Activated naive CD4-positive, alpha-beta T cell treated with anti-CD3 and anti-CD28 coated beads for 36 hours (primary cell): ENCODE measurements at places on chromosomes 16 and 17. TPM values are rescaled to one million over a fixed set of nuclear protein-coding genes. Genes with fewer than 3 reads are reported as not detected.

DNA sequence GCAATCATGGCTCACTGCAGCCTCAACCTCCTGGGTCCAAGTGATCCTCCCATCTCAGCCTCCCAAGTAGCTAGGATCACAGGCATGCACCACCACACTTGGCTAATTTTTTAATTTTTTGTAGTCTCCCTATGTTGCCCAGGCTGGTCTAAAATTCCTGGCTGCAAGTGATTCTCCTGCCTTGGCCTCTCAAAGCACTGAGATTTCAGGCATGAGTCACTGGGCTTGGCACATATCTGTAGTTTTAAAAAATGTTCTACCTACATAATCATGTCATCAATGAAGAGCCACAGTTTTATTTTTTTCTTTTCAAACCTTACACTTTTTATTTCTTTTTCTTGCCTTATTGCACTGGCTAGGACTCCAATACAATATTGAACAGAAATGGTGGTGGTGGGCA, 33.1 kb upstream of the COL1A1 start:
- no peak overlapping the region for H3K27ac ChIP-seq
- no peaks in the 10 kb centered on the region for H3K36me3 ChIP-seq
- DNase-seq, result no peak
- H3K4me1 ChIP-seq, result no peaks in the 10 kb centered on the region
- H3K4me3 ChIP-seq, result no peak overlapping the region

TRIM47 gene
- total RNA-seq, result 9.6 TPM

GRCh38 chr17:40283662-40284061, 4.0 kb upstream of the CDC6 start:
- peaks cover 9% of the 10 kb centered on the region for H3K36me3 ChIP-seq
- no peak for DNase-seq
- peaks cover 35% of the 10 kb centered on the region for H3K4me1 ChIP-seq
- no peaks in the 10 kb centered on the region for H3K27me3 ChIP-seq
- H3K27ac ChIP-seq, result peak overlapping the region; percentile 88

DNA sequence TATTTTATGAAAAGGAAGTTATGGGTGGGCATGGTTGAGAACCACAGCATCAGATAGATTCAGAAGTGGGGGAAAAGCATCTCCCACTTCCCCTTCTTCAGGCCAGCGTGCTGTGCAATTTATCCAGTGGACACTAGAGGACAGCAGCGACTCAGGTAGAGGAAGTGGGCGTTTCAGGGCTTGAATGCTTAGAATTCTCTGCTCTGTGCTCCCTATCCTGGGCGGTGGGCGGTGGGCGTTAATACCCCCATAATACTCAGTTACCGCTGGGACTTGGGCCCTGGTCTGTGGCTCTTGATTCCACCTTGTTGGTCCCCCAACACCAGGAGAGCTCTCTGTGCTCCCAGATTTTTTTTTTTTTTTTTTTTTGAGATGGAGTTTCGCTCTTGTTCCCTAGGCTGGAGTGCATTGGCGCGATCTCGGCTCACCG, 3.7 kb upstream of the LYZL6 start:
- no peaks in the 10 kb centered on the region for H3K36me3 ChIP-seq
- H3K4me3 ChIP-seq, result no peak overlapping the region
- DNase-seq, result peak; percentile 72
- no peaks in the 10 kb centered on the region for H3K4me1 ChIP-seq
- no peak overlapping the region for H3K27ac ChIP-seq

DNA sequence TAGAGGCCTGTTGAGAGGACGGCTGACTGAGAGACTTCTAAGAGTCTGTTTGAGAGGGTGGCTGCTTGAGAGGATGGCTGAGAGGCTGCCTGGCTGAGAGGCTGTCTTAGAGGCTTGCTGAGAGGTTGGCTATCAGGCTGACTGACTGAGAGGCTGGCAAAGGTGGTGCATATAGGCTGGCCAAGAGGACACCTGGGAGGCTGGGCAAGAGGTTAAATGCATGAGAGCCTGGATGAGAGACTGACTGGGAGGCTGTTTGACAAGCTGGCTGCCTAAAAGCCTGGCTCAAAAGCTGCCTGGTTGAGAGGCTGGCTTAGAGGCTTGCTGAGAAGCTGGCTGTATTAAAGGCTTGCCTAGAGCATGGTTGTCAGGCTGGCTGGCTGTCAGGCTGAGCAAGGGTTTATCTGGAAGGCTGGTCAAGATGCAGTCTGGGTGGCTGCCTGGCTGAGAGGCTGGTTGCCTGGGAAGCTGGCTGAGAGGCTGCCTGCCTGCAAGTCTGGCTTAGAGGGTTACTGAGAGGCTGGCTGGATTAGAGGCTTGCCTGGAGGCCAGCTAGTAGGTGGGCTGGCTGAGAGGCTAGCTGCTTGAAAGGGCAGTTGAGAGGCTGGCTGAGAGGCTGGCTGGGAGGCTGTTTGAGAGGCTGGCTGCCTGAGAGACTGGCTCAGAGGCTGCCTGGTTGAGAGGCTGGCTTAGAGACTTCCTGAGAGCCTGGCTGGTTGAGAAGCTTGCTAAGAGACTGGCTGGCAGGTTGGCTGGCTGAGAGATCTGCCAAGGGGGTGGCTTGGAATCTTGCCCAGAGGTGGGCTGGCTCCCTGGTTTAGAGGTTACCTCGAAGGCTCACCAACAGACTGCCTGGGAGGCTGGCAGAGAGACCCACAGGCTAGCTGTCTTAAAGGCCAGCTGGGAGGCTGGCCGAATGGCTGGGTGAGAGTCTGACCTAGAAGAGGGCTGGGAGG, 38.3 kb upstream of the ACSM2B start:
- H3K27me3 ChIP-seq, result peaks cover 11% of the 10 kb centered on the region
- no peaks in the 10 kb centered on the region for H3K36me3 ChIP-seq
- no peak overlapping the region for H3K27ac ChIP-seq
- no peak overlapping the region for H3K4me3 ChIP-seq
- no peak for DNase-seq
- no peaks in the 10 kb centered on the region for H3K4me1 ChIP-seq

GRCh38 chr16:69123910-69124309, 8.5 kb downstream of the CHTF8 start:
- H3K27ac ChIP-seq, result no peak overlapping the region
- peaks cover 20% of the 10 kb centered on the region for H3K36me3 ChIP-seq
- H3K4me3 ChIP-seq, result no peak overlapping the region
- peaks cover 18% of the 10 kb centered on the region for H3K4me1 ChIP-seq

BEAN1 gene
- total RNA-seq, result not detected

DNA sequence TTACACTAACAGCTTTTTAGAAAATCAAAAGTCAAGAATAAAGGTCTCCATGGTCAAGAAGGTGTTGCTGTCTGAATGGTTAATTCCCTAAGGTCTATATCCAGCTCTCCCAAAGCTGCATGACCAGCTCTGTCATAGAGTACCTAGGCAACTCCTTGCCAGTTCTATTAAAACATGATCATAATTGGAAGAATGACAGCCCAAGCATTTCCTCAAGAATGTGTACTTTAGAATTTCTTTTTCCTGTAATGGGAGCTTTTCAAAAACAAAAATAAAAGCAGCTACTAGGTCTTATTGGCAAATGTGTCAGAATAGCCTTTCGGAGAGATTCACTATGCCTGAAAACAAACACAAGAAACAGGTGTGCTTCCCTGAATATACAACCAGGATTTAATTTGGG, 7.9 kb downstream of the SPOP start:
- DNase-seq, result no peak
- no peaks in the 10 kb centered on the region for H3K27me3 ChIP-seq
- no peak overlapping the region for H3K27ac ChIP-seq
- H3K36me3 ChIP-seq, result peaks cover 13% of the 10 kb centered on the region
- H3K4me3 ChIP-seq, result no peak overlapping the region

- peak overlapping the region; percentile 97 for H3K27ac ChIP-seq
- peaks cover 33% of the 10 kb centered on the region for H3K36me3 ChIP-seq
- H3K4me3 ChIP-seq, result peak overlapping the region; percentile 96
These were observed 1.1 kb downstream of the PHF12 start for GRCh38 chr17:28950017-28950751.

- H3K4me1 ChIP-seq, result no peaks in the 10 kb centered on the region
- H3K4me3 ChIP-seq, result no peak overlapping the region
- H3K36me3 ChIP-seq, result no peaks in the 10 kb centered on the region
These were observed 69.9 kb upstream of the CNTNAP4 start for GRCh38 chr16:76207270-76207669.

- H3K4me3 ChIP-seq, result no peak overlapping the region
- no peaks in the 10 kb centered on the region for H3K27me3 ChIP-seq
- H3K36me3 ChIP-seq, result no peaks in the 10 kb centered on the region
- DNase-seq, result no peak
These were observed 11.9 kb downstream of the C16orf86 start for GRCh38 chr16:67678354-67679023.

DNA sequence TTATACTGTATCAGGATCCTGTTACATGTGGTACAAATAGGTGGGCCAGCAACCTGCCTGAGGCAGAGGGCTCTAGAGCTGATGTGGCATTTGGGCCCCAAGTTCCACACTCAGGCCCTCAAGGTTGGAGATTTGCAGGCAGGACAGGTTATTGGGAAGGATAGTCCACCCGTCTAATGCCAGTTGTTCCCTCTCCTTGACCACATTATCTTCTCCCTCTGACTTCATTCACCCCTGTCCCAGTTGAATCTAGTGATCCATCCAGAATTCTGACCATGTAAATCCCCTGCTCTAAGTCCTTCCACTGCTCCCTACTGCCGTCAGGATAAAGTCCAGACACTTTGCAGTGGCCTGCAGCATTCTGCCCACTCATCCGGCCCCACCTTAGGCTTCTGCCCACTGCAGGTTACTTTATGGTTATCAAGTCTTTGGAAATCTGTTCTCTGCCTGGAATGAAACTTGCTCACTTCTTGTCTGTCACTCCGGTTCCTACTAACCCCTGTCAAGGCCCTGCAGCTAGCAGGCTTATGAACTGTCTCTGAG, 1.9 kb upstream of the NFATC3 start:
- H3K27ac ChIP-seq, result peak overlapping the region; percentile 95
- H3K4me1 ChIP-seq, result peaks cover 70% of the 10 kb centered on the region
- DNase-seq, result no peak
- H3K36me3 ChIP-seq, result peaks cover 9% of the 10 kb centered on the region
- H3K4me3 ChIP-seq, result no peak overlapping the region

DNA sequence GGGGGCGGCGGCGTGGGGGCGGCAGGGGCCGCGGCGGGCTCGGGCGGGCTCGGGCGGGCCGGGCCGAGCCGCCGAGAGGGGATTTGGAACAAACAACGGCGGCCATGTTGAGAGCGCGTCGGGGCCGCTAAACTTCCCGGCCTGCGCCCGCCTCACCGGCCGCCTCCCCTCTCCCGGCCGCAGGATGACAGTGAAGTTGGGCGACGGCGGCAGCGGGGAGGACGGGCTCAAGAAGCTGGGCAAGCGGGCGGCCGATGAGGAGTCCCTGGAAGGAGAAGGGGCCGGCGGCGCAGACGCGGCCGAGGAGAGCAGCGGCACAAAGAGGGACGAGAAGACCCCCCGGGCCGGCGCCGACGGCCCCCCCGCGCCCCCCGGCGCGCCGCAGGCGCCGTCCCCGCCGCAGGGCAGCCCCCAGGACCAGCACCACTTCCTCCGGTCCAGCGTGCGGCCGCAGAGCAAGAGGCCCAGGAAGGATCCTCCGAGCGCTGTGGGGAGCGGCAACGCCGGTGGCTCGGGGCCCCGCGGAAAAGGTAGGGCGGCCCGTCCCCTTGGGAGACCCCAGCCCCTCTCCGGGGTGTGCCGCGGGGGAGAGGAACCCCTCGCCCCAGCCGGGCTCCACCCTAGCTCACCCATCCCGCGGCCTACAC, 2.4 kb downstream of the CRAMP1 start:
- peak overlapping the region; percentile 76 for H3K4me3 ChIP-seq
- H3K4me1 ChIP-seq, result peaks cover 36% of the 10 kb centered on the region
- peak; percentile 33 for DNase-seq
- H3K27ac ChIP-seq, result no peak overlapping the region
- peaks cover 25% of the 10 kb centered on the region for H3K36me3 ChIP-seq

CA10 gene
- total RNA-seq, result not detected

WSCD1 gene
- 1.0 TPM for total RNA-seq

DNA sequence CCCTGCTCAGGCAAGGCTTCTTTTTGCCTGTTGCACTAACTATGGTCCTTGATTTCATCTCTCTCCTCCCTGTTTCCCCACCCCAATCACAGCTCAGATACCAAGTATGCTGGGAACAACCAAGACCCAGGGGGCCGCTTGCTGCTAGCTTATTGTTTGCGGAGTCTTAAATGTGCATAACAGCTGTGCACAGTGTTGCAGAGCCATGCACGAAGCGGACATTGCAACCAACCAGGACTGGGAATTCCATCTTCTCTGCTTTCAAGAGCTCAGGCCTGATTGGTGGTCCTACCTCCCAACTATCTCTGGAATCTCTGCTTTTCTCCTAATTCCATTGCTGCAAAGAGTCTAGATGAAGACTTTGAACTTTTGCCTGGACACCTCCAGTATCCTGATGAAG, 281.3 kb upstream of the TNRC6C start:
- H3K4me3 ChIP-seq, result no peak overlapping the region
- H3K36me3 ChIP-seq, result peaks cover 3% of the 10 kb centered on the region
- no peaks in the 10 kb centered on the region for H3K27me3 ChIP-seq
- no peaks in the 10 kb centered on the region for H3K4me1 ChIP-seq
- H3K27ac ChIP-seq, result no peak overlapping the region

DNA sequence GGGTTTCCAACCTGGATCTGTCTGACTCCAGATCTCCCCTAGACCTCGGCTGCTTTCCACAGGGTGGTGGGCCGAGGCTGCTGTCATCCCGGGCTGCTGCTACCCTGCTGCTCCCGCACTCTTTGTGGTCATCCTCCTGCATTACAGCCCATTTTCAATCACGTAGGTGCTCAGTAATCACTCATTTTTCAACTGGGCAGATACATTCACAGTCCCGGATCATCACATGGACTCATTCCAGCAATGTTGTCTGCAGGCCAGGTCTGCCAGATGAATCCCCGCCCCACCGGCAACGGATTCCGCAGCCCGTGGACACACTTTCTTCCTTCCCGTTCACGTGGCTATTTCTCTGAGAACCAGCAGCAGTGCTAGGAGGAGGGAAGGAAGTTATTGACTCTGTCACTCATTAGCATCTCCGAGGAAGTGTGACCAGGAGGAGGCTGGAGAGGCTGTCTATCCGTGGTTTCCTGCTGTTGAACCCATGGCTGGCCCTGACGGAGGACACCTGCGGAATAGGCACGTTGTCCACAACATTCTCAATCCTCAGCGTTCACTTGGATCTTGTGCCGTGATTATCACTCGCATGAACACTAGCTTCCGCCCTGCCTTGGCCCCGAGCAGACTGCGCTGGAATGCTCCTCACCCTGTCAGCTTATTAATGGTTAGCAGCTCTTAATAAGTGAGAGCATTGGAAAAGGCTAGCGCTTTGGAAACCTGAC, 14.7 kb upstream of the ZCCHC14 start:
- no peak overlapping the region for H3K27ac ChIP-seq
- peaks cover 7% of the 10 kb centered on the region for H3K4me1 ChIP-seq
- H3K27me3 ChIP-seq, result peaks cover 12% of the 10 kb centered on the region

GRCh38 chr16:75219838-75220237, 1.1 kb downstream of the CTRB1 start:
- H3K4me1 ChIP-seq, result peaks cover 20% of the 10 kb centered on the region
- DNase-seq, result peak; percentile 54
- H3K27me3 ChIP-seq, result no peaks in the 10 kb centered on the region
- no peaks in the 10 kb centered on the region for H3K36me3 ChIP-seq
- peak overlapping the region; percentile 74 for H3K27ac ChIP-seq
